A172 (cell line): ENCODE measurements at places on chromosomes 12 and 14.

DNA sequence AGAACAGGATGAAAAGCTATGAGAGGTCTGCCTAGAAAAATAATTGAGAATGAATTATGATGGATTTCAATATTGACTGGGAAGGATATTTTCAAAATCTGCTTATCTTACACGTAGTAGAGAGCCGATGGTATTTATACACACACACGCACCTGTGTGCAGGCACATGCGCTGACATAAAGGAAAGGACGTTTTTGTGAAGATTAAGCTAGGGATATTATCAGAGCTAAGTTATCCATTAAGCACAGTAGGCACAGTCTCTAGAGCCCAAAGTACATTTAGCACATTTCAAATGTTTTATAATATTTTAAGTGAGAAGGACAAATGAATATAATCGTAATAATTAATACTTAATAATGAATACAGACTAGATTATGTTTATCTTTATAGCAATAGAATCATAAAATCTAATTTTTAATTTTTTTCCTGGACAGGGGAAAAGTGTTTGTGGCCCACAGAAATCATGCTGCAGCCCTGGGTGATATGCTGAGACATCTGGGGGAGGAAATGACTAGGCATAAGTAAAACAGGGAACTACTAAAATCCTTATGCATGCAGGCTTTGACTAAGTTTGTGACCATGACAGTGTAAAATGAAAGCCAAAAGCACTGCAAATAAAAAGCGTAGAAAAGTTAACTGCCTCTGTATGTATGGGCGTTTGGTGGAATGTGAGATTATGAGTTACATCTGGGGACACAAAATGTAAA, 146.1 kb downstream of the KITLG start:
- DNase-seq: no peak

DNA sequence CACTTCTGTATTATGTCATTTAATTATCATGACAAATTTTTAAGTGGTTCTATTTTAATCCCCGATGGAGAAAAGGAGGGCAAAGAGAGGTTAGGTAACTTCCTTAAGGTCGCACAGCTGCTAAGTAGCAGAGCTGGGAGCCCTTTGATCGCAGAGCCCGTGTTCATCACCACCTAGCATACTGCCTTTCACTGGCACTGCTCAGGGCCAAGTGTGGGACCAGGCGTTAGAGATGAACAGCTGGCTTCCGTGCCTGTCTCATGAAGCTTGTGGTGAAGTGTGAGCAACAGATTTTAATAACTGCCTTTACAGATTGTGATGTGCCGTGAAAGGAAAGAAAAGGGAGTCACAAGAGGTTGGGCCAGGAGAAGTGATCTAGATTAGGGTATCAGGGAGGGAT, 273.6 kb downstream of the AKAP6 start:
- DNase-seq: no peak

DNA sequence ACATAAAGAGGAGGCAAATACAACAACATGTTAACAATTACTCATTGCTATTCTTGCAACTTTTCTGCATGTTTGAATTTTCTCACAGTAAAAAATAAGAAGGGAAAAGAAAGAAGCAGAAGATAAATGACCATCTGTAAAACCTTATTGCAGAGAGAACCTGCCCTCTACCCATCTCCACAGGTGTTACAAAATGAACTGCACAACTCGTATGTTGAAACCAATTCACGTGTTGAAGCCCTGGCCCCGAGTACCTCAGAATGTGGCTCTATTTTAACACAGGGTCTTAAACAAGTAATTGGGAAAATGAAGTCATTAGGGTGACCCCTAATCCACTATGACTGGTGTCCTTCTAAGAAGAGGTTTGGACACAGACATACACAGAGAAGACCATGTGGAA, 39.5 kb downstream of the FOXN3 start:
- no peak for DNase-seq

DNA sequence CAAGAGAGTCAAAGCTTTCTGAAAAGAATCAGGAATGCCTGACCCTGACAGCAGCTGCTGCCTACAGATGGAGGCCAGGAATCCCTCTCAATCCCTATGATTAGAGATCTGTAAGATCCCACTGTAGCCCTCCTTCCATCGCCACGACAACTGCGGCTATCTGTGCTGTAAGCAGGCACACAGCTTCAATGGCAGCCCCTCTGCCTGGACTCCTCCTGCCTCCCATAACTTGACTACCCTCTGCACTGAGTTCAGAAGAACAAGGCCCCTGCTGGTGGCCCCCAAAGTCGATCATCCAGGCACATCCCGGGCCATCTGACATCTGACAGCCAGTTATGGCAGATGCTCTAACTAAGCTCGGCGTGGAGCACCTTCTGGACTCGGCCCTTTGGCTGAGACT, 2.9 kb downstream of the CLMN start:
- DNase-seq: no peak

DNA sequence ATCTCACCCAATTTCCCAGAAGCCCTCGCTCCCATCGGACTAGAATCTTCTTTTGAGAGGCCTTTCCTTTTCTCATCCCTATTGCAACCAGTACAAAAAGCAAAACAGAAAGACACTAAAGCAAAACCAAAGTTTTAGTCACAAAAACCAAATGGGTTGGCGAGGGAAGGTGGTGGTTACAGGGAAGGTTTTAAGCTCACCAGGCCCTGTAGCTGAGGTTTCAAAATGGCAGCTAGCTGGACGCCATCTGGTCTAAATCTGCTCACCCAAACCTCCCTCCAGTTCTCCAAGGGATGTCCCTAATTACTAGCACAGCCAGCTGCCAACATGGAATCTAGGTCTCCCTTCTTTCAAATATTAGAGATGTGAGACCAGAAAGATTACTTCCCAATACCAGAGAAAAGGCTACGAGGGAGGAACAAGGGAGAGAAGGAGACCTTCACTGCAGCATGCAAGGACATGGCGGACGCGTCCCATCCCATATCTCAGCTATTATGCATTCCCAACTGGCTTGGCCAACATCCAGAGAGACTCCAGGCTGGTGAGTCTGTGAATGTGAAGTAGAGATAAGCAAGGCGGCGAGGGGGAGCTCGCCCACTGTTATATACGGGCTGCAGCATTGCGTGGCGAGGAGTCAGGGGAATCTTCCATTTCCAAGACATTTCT, 70.8 kb downstream of the DPF3 start:
- no peak for DNase-seq

DNA sequence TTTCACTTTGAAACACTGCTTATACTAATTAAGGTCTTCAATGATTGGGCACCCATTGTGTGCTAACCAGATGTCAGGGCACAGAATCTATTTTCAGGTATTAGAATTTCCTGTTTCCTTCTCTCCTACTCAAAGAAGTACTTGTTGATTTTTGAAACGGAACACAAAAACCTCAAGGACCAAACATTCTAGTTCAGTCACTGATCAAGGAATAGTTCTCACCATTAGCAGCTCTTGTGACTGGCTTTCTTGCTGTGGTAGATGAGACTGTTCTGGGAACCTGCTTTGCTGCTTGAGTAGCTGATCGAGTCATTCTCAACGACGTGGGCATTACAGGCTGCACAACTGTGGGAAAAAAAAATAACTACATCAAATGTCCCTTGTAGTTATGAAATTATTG, 11.0 kb downstream of the DLGAP5 start:
- DNase-seq: no peak

GRCh38 chr12:122090759-122091515, 12.4 kb downstream of the MLXIP start:
- peak; percentile 52 for DNase-seq

- DNase-seq: peak; percentile 34
These were observed 239.7 kb downstream of the BCAT1 start for GRCh38 chr12:24709216-24709615.

GRCh38 chr14:68716698-68717097, 76.2 kb downstream of the ZFP36L1 start:
- no peak for DNase-seq

GRCh38 chr14:37083599-37083998, 88.8 kb downstream of the SLC25A21 start:
- DNase-seq: no peak

DNA sequence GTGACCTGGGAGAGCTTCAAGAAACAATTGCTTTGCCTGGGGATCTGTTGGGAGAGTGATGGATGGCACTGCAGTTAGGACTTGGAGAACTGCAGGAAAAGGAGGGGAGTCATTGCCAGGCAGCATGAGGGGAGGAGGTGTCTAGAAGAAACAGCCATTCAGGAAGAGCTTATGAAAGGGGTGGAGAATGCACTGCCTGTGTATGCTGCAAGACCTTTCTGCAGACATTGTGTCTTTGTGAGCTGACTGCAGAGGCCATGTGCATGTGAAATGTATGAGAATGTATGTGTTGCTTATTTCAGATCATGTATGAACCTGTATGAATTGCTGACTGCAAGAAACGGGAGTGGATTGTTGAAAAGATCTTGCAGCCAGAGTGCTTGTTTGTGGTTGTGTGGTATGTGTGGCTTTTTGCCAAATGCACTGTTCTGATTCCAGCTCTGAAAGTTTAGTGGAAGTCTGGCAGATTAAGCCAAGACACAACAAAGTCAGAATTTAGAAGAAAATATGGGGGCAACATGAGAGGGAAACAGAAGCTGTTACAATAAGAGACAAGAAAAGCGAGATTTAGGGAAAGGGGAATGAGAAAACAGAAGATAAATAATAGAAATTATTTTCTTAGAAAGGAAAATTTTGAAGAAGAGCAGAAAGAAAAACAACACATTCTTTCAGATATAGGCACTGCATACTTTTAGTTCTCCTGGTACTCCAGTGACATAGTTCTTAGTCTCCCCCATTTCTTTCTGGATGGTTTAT, 9.8 kb upstream of the RIMKLB start:
- DNase-seq: peak; percentile 84

GRCh38 chr14:34223373-34224148, 238.5 kb downstream of the SPTSSA start:
- no peak for DNase-seq

GRCh38 chr14:38174711-38175110, 33.0 kb upstream of the SSTR1 start:
- DNase-seq: no peak

DNA sequence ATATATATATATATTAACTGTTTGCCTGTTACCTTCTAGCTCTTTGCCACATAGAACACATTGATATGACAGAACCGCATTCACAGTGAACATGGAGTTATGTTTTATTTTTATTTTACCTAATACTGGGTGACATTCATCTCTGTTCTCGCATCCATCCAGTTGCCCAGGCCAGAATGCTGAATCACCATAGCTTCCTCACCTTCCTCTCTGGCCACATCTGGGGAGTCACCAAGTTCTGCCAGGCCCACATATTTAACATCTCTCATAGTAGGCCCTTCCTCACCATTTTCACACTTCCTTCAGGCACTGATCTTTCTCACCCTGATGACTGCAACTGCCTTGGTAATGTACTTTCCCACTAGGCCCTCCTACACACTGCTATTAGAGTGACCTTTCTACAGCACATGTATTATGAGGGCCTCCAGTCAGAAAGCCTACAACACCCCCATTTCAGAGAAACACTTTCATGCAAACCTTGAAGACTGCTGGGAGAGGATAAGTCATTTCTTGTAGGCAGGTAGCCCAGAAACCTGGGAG, 106.8 kb downstream of the LGR5 start:
- DNase-seq: no peak

GRCh38 chr12:90062799-90063198, 354.2 kb upstream of the ATP2B1 start:
- DNase-seq: peak; percentile 26

DNA sequence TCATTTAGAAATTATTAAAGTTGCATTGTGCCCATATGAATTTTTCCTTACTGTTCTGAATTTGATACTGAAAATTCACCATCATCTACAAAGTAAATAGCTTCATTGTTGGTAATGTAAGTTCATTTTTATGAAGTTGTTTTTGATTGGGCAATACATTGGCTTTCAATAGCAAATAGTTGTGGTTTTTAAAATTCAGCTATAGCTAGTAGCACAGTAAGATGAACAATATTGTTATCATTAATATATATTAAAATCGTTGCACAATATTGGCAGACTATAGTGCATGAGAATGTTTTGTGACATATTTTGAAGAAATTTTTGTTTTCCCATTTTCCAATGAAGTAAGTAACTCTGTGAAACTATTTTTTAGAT, 575.0 kb downstream of the PRKD1 start:
- no peak for DNase-seq
